ENCODE measurements at places on chromosomes 5 and 9.

GRCh38 chr9:12759761-12760160 is 15.1 kb upstream of the LURAP1L start:
- DNase-seq = no peak

- no peak for DNase-seq
These were observed 488.2 kb downstream of the TLE4 start for GRCh38 chr9:80059979-80060378.

- DNase-seq = no peak
These were observed 3.9 kb downstream of the FBXW5 start for GRCh38 chr9:136940526-136941230.

- DNase-seq = no peak
These were observed 66.9 kb upstream of the EPB41L4A start for GRCh38 chr5:112485934-112486355.

DNA sequence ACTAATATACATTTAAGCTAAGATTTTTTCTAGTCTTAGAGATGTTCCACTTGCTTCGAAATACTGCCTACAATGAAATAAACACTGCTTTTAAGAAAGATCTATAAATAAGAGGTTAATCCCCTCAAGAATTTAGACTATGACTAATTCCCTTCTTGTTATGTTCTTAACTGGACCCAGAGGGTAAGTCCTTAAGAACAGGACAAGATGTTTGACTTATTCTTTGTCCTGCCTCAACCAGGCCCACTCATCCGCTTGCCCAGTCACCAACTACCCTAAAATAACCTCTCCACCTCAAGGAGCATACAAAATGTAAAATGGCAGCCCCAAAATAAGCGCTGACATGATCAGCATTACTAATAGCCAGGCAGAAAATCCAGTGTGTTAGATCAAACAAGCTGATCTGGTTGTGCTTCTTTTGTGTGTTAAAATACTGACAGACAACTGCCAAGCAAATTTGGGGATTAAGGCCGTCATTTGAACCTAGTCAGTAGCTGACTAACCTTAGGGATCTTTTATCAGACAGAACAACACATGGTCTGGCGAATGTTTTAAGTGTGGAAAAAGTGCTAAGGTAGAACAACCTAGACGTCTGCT is 93.7 kb upstream of the SMC5 start:
- DNase-seq = no peak

DNA sequence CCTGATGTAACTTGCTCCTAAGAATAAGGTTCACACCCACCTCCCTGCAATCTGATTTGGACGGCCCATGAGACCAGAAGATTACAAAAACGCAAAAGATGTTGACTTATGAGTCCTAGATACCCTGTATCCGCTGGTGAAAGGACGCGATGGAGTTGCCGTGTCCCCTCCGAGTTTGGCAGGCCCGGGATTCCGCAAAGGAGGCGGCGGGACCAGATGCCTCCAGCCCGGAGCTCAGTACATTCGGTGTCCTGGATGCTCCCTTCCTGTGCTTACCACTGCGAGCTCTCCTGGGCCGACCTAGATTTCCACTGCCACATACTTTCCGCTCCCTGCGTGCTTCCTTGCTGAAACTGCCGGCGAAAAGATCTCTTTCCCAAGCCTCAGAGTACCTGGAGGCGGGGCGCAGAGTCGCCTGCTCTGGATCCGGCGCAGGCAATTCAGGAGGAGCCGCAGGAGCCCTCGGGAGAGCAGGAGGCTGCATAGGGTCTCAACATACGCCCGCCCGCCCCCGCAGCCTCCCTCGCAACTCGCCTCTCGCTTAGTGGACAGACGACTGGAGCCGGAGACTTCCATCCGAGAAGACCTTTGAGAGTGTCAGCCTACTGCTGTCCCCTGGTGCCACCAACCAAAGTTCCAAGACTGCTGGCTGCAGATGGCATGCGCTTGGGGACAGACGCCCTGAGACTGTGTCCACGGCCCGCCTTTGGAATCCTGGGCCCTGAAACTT is 39.8 kb downstream of the ANXA2R start:
- no peak for DNase-seq

DNA sequence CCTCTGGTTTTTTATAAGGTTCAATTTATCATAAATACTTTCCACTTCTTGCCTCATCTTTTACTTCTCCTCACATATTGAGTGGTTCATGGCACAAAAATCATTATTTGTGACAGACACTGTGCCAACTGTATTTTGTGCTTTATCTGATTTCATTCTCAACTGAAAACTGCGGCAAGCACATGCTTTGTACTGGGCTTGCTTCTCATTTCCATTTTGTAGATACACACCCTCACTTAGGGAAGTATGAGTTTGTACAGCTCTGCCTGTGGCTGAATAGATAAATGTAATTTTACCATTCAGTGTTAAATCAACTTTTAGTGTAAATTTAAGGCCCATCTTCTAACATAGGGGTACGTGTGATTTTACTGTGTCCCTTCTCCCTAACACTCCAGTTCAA is 83.6 kb downstream of the ANXA2R start:
- DNase-seq = no peak

All from stimulated activated CD8-positive, alpha-beta memory T cell treated with anti-CD3 and anti-CD28 coated beads, Interleukin-4, amount 100 ng/mL, for 24 hours (primary cell).